Upper lobe of right lung (tissue), 1 donor: ENCODE measurements at places on chromosomes 1 and 21. TPM values are rescaled to one million over a fixed set of nuclear protein-coding genes. Genes with fewer than 3 reads are reported as not detected.

DNA sequence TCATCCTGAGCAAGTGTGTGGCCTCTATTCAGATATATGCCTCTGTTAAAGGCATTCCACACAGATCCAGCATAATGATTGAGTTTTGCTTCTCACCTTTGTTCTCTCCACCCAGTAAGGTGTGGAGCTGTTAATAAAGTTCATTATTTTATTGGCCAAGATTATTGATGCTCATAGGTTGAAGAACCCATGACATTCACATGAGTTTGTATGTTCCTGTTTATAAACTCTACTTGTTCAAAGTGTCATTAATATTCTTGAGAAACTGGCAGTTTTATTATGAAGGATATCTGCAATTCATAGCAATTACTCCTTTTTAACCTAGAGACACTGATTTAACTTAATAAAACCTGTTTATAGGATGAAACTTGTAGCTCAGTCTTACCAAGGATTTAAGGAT, 22.0 kb downstream of the IVNS1ABP start:
- no peak overlapping the region for H3K4me3 ChIP-seq
- no peak for DNase-seq
- H3K27me3 ChIP-seq: no peaks in the 10 kb centered on the region
- H3K4me1 ChIP-seq: no peaks in the 10 kb centered on the region

DNA sequence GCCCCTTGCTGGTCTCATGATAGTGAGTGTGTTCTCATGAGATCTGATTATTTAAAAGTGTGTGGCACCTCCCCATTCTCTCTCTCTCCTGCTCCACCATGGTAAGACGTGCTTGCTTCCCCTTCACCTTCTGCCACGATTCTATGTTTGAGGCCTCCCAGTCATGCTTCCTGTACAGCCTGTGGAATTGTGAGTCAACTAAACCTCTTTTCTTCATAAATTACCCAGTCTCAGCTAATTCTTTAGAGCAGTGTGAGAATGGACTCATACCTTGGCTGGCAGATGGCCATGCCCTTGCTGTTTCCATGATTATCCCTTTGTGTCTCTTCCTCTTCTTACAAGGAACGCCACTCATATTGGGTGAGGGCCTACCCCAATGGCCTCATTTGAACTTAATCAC, 40.3 kb downstream of the PSMG1 start:
- H3K36me3 ChIP-seq: no peaks in the 10 kb centered on the region
- DNase-seq: no peak
- no peaks in the 10 kb centered on the region for H3K27me3 ChIP-seq

DNA sequence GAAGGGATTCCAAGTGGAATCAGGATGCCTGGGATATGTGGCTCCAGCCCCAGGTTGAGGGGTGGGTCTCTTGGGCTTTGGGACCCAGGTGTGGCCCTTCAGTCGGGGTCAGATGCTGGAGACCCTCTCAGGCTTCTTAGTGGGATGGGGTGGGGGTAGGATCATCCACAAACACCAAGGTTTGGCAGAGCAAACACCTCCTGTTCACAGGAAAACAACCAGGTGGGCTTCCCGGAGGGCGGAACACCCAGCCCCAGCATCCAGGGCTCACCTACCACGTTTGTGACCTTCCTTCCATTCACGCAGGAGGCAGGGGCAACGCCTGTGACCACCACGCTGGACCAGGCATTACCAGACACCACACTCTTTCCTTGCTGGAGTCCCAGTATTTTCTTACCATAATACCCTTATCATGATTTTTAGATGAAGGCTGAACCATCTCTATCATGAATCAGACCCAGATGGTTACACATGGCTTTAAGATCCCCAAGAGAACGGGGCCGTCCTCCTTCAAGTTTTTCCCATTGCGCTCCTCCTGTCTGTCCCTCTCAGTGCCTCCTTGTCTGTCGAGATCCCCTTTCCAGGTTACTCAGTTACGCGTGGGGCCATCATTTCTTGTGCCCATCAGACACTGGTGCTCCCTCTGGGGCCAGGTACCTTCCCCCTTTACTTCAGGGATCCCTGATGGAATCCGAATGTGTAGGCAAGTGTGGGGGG, 428.2 kb downstream of the NPHP4 start:
- H3K27me3 ChIP-seq: peaks cover 3% of the 10 kb centered on the region
- no peak overlapping the region for H3K27ac ChIP-seq
- no peak for DNase-seq
- H3K4me3 ChIP-seq: no peak overlapping the region
- H3K36me3 ChIP-seq: no peaks in the 10 kb centered on the region

DNA sequence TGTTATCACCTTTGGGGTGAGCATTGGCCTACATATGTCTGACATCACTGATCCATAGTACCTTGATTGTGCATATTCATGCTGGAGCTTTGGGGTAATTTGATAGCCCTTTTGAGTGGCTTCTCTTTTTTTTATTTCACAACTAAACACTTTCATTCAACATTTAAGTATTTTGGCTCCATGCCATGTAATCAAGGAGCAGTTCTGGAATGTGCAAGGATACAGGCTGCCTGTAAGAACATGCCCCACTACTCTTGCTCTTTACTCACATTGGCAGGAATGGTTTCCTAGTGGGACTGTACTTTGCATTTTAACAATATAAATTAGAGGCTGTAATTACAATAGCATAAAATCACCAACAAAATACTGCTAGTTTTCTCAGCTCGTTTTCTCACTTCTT, 300.7 kb upstream of the SPAG17 start:
- no peaks in the 10 kb centered on the region for H3K4me1 ChIP-seq
- no peak overlapping the region for H3K4me3 ChIP-seq
- DNase-seq: no peak
- no peaks in the 10 kb centered on the region for H3K36me3 ChIP-seq
- H3K27me3 ChIP-seq: no peaks in the 10 kb centered on the region

GRCh38 chr1:247110627-247111258, 6.6 kb upstream of the ZNF669 start:
- H3K4me3 ChIP-seq: peak overlapping the region; percentile 65
- no peaks in the 10 kb centered on the region for H3K36me3 ChIP-seq
- H3K27me3 ChIP-seq: no peaks in the 10 kb centered on the region
- DNase-seq: no peak
- H3K27ac ChIP-seq: peak overlapping the region; percentile 80
- peaks cover 6% of the 10 kb centered on the region for H3K4me1 ChIP-seq

MAEL gene
- total RNA-seq: not detected

- H3K36me3 ChIP-seq: no peaks in the 10 kb centered on the region
- peak; percentile 73 for DNase-seq
- no peak overlapping the region for H3K27ac ChIP-seq
- peaks cover 7% of the 10 kb centered on the region for H3K4me1 ChIP-seq
- H3K27me3 ChIP-seq: no peaks in the 10 kb centered on the region
- no peak overlapping the region for H3K4me3 ChIP-seq
Measured at GRCh38 chr1:59976194-59977074, 49.9 kb upstream of the CYP2J2 start.

DNA sequence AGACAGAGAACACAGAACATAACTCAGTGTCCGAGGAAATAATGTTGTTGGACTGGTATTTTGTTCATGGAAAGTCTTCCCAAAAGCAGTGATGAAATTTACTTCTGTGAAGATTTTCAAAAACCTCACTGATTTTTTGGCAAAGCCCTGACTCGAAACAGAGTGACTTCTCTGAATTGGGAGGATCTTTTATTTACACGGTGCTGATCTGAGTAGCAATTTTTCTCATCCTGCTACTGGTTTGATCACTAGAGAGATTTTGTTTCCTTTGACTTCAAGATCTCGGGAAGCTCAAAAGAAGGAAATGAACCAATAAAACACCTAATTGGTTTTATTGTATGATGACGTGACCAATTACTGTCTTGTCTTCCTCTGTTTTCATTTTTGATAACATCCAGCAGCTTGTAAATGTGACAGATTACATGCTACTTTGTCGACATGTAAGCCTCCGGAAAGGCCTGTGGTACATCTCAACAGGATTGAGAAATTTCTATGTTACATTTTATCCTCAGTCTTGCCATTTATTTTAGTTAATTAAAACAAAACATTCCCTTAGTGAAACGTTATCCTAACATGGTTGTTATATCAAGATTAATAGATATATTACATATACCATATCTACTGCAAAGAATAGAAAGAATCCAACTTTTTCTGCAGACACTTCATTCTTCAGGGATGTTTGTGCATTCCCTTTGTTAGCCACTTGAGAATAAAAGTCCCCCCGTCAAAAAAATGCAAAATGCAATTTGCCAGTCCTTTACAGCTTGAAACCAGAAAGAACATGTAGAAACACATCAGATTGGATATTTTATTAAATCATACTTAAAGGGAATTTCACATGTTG, 42.8 kb upstream of the IFI44L start:
- DNase-seq: no peak
- H3K27me3 ChIP-seq: no peaks in the 10 kb centered on the region
- no peak overlapping the region for H3K27ac ChIP-seq
- no peak overlapping the region for H3K4me3 ChIP-seq
- no peaks in the 10 kb centered on the region for H3K4me1 ChIP-seq
- no peaks in the 10 kb centered on the region for H3K36me3 ChIP-seq

GRCh38 chr1:186076006-186076405, 299.0 kb downstream of the TPR start:
- no peak overlapping the region for H3K27ac ChIP-seq
- no peaks in the 10 kb centered on the region for H3K4me1 ChIP-seq
- no peak for DNase-seq
- H3K27me3 ChIP-seq: no peaks in the 10 kb centered on the region

SNX7 gene
- total RNA-seq: 14.8 TPM

GRCh38 chr1:42730002-42730401, 10.0 kb downstream of the CLDN19 start:
- no peak for DNase-seq
- H3K27ac ChIP-seq: no peak overlapping the region
- no peak overlapping the region for H3K4me3 ChIP-seq
- no peaks in the 10 kb centered on the region for H3K27me3 ChIP-seq
- no peaks in the 10 kb centered on the region for H3K4me1 ChIP-seq

- peaks cover 10% of the 10 kb centered on the region for H3K36me3 ChIP-seq
- no peak overlapping the region for H3K4me3 ChIP-seq
- no peaks in the 10 kb centered on the region for H3K27me3 ChIP-seq
- no peaks in the 10 kb centered on the region for H3K4me1 ChIP-seq
- no peak for DNase-seq
Measured at GRCh38 chr1:84540759-84541158, 33.5 kb downstream of the CTBS start.

TDRD10 gene
- 21.7 TPM for total RNA-seq

DNA sequence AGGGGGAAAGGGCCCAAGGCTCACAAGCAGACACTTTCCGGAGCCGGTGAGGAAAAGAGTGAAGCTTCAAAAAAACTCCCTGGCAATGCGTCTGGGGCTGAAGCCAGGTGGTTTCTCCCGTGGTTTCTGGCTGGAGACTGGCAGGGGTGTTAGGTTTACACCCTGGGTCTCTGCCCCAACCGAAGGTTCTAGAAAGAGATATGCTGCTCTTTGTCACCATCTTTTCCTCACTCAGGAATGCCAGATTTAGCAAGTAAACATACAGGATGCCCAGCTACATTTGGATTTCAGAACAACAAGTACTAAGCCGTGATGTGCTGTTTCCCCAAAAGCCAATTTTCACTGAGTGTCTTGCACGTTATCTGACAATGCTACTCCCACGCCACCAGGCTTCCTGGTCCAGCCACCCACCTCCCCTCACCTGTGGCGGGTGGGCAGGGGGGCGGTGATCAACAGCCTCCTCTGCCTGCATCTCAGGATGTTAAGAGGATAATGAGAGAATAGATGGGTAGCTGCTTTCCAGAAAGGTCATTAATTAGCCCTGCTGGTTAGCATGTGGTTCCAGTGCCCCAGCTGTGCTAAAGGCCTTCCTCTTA, 69.6 kb upstream of the OLIG2 start:
- H3K4me1 ChIP-seq: no peaks in the 10 kb centered on the region
- no peak overlapping the region for H3K27ac ChIP-seq
- DNase-seq: no peak
- peaks cover 57% of the 10 kb centered on the region for H3K27me3 ChIP-seq
- H3K4me3 ChIP-seq: no peak overlapping the region

GRCh38 chr21:15422783-15423182, 307.0 kb upstream of the USP25 start:
- no peak for DNase-seq
- no peak overlapping the region for H3K4me3 ChIP-seq

- no peaks in the 10 kb centered on the region for H3K36me3 ChIP-seq
- no peak for DNase-seq
- no peaks in the 10 kb centered on the region for H3K4me1 ChIP-seq
- H3K27me3 ChIP-seq: no peaks in the 10 kb centered on the region
- H3K27ac ChIP-seq: no peak overlapping the region
Measured at GRCh38 chr1:37189111-37189510, 154.8 kb upstream of the GRIK3 start.

SYT14 gene
- total RNA-seq: 0.03 TPM

SRRM1 gene
- total RNA-seq: 113 TPM

- no peaks in the 10 kb centered on the region for H3K36me3 ChIP-seq
- no peak overlapping the region for H3K4me3 ChIP-seq
- no peak for DNase-seq
- no peak overlapping the region for H3K27ac ChIP-seq
- H3K27me3 ChIP-seq: no peaks in the 10 kb centered on the region
- peaks cover 10% of the 10 kb centered on the region for H3K4me1 ChIP-seq
Measured at GRCh38 chr1:153366261-153366660, 8.6 kb downstream of the S100A9 start.

DNA sequence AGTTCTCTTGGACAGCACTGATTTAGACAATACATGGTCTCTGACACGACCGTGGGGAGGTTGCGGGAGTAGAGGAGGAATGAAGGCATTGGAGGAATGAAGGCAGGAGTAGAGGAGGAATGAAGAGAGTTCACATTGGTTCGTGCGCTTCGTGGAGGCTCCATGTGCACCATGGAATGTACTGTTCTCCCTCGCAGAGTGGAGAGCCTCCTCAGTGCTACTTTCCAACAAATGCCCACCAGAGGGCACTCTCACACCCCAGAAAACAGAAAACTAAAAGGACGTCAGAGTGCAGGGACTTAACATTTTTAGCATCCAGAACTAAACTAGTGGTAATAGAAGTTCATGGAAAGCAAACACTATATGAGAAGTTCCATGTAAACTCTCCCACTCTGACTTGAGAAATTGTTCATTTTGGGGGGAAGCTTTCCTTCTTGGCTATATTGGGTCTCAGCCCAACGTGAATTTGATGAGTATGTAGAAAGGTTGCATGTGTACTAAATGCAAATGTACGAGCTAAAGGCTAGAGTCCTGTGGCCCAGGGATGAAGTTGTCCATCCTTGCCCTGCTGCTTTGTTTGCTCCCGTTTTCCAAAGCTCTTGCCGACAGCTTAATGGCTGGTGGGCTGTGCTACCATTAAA, 211.6 kb downstream of the LMX1A start:
- H3K4me1 ChIP-seq: no peaks in the 10 kb centered on the region
- H3K27ac ChIP-seq: no peak overlapping the region
- no peak overlapping the region for H3K4me3 ChIP-seq

GJA9 gene
- not detected for total RNA-seq
